ENCODE measurements at places on chromosomes 3 and 15.

DNA sequence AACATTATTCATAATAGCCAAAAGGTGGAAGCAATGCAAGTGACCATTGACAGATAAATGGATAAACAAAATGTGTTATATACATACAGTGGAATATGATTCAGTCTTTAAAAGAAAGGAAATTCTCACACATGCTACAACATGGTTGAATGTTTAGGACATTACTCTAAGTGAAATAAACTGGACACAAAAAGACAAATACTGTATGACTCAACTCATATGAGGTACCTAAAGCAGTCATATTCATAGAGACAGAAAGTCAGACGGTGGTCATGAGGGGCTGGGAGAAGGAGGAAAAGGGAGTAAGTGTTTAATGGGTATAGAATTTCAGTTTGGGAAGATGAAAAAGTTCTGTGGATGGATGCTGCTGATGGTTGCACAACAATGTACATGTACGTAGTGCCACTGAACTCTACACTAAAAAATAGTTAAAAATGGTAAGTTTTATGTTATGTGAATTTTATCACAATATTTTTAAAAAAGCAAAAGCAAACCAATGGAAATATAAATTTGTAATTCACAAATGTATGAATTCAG is 5.3 kb downstream of the TXNRD3 start:
- no peak for DNase-seq

DNA sequence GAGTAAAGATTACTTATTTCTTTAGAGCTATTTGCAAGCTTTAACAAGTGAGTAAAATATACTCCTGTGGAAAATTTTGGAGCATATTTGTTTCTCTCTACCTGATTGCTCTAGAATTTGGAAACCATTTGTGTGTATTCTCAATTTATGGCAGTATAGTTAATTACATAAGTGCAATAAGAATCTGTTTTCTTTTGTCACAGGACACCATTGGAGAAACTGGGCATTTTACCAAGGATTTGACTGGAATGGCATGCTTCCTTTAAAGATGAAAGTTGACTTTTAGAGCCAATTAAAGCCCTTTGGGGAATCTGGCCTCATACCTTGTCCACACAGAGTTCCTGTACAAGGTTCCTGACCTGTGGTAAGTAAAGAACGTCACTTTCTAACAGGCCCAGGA is 38.4 kb downstream of the PAQR5 start:
- DNase-seq = no peak

DNA sequence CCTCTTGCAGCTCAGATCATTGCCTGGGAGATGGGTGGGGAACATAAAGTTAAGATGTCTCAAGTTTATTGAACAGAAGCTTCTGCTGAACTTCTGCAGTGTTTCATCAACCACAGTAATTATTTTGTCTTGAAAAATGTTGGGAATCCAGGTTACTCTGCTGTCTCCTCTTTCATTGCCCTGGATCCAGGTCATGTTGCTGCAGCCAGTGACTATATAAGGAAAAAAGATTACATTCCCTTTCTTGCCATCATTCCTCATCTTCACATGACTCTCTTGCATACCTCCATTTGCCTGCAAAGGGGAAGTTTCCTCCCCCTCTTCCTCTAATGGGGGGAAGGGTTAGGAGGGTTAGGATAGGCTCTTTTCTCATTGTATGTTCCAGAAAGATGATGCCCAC is 15.1 kb downstream of the GMNC start:
- no peak for DNase-seq

DNA sequence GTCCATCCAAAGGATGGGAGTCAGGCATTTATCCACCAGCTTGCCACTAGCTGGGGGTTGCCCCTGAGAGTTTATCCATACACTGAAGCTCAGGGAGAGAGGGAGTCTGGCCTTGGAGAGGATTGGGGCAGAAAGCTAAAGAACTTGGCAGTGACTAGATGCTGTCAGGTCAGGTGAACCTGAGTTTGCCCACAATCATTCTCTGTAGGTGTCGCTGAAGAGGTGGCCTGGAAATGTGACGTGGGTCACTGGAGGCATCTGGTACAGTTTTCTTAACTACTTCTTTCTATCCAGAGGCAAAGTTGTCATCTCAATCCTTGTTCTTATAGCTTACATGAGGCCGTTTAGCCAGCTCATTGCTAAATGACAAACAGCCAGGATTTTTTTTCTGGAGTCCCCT is 298.0 kb upstream of the CTNNB1 start:
- no peak for DNase-seq

- no peak for DNase-seq
Measured at GRCh38 chr15:88323468-88323867, 66.9 kb upstream of the NTRK3 start.

DNA sequence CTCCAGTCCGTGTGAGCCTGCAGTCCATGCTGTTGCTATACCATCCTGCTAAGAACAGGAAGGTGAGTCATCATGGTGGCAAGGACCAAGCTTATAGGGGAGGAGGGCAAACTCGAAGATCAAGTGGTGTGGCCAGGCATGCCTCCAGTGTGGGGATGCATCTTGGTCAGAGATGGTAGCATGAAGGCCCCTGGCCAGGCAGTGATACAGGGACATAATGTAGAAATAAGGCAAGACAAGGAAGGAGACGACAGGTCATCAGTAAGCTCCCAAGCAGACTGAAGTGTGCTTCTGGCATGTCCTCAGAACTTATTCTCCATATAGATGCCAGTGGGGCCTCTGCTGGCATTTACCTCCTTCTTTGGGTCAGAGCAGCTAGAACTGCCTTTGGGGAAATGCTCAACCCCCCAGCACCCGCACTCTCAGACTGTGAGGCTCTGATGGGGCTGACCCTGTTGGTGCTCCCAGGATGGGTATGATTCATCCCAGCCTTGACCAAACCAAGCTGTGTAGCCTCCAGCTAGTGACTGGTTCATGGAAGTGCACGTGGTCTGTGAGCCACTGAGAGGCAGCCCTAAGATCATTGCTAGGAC is 52.5 kb upstream of the ATP2B2 start:
- no peak for DNase-seq

GRCh38 chr3:23288286-23288685 is 85.2 kb downstream of the UBE2E2 start:
- no peak for DNase-seq

- DNase-seq = peak; percentile 20
Measured at GRCh38 chr3:197025736-197026480, 3.7 kb downstream of the MELTF start.

DNA sequence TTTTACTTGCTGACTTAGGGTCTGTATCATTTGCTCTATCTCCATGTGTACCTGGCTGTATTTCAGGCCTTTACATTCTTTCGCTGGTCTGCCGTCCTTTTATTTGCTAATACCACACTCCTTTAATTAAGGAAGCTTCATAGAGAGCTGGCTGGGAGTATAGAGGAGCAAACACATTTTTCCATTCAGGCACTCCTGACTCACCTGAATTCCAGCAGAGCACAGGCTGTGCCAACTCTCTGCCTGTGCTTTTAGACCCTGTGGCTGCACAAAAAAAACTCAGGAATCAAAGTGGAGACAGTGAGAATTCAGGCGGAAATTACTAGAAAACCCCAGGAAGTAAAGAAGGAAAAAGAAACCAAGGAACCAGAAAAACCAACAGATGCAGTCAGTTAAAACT is 29.0 kb upstream of the ATP10A start:
- no peak for DNase-seq

GRCh38 chr3:188202358-188203138 is 48.6 kb downstream of the LPP start:
- no peak for DNase-seq

- no peak for DNase-seq
Measured at GRCh38 chr3:14760185-14760584, 58.6 kb upstream of the FGD5 start.

DNA sequence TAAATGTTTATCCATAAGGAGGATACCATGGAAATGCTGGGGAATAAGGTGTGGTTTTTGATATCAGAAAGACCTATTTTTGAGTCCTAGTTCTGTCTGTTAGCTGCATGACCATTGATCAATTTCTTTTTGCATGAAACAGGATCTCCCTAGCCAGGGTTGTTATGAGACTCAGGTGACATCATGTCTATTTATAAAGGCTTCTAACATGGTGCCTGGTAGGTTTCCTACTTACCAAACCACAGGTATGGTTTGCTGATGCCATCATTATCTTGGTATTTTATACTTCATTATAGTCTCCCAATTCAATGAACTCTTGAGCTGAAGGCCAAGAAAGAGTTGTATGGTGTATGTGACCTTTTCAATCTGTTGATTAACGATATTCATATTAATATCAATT is 144.0 kb downstream of the CLSTN2 start:
- DNase-seq = no peak

- no peak for DNase-seq
Measured at GRCh38 chr3:55180161-55180560, 252.3 kb upstream of the LRTM1 start.

DNA sequence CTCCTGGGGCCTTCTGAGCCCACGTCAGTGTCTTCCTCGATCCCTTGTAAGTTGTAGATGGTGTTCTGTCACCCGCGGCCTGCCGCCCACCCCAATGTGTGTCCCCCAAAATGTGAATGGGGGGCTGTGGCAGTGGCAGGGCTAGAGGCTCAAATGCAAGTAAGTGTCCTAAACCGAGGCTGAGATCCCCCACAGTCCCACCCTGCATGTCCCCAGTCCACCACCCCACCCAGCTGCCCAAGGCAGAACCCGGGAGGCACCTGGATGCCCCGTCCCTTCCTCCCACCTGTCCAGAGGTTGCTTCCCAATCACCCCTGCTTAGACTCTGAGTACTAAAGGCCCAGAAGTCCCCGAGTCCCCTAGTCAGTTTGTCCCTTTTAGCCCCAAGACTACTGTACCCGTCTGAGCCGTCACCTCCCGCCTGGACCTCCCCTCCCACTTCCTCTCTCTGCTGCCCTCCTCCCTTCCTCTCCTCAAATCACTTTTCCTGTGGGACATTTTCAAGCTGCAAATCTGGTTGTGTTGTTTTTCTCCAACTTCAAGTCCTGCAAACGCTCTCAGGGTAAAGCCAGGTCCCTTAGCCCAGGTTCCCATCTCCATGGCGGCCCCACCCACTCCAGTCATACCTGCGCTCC is 11.8 kb upstream of the PLXND1 start:
- DNase-seq = no peak

GRCh38 chr3:87203809-87204208 is 23.3 kb upstream of the CHMP2B start:
- no peak for DNase-seq

DNA sequence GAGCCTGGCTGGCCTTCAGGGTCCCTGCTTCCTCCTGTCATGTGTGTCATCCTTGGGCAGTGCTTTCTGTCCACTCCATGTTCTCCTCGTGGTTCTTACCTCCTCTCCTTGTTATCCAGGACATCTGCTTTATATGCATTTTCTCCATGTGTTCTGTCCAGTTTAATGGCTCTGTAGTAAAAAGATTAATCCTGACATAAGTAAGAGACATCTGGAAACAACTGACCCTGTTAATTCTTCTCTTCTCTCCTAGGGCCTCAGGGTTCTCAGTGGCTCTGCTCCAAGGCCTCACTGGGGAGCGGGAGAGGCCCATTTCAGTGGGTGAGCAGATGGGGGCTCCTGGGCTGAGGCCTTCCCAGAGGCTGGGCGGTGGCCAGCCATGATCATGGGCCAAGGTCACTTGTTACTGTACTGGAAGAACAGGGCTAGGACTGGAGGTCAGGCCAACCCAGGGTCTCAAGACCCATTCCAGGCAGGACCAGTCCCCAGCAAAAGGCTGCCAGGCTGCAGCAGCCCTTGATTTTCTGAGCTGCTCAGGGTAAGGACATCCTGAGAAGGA is 20.2 kb upstream of the CDCP1 start:
- no peak for DNase-seq

DNA sequence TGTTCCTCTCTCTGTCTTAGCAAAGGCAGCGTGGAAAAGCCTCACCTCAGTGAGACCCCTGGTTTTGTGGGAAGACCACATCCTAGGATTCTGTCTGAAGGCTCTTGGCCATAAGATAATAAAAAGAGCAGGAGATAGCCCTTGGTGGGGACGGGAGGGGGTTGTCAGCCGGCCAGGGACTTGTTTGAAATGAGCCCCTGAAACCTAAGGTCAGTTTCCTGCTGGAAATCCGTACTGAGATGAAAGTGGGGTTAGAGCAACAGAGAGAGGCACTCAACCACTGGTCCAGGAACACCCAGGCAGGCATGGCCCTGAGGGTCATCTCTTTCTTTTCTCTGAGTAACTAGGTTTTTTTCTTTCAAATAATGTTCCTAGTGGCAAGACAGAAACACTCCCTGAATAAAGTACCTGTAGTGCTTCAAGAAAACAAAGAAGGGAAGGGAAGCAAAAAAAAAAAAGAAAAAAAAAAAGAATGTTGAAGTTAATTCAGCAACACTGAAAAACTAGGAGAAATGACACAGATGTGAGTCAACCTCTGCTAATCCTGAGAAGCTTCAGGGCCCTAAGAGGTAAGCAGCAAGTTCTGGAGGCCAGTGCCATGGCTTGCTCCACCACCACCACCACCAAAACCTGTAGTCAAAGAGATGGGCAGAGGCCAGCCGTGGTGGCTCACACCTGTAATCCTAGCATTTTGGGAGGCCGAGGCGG is 3.2 kb downstream of the ITGB5 start:
- no peak for DNase-seq

GRCh38 chr3:9384141-9384828 is 13.1 kb upstream of the SETD5 start:
- no peak for DNase-seq

DNA sequence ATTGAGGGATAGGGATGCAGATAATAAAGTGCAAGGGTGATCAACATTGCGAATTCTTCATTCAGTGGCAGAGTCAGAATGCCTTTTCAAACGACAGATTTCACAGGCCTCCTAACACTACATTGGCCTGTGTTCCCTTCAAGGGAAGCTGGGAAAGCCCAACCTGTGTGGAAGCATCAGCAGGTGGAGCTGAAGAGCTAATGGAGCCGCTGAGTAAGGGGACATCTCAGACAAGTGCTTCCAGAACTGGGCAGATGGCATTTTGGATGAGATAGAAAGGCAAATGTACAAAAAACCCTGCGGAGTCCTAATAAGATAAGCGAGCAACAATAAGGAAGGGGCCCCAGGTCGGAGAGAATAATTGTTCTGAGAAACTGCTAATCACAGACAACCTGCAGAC is 8.5 kb upstream of the SLC24A5 start:
- peak; percentile 73 for DNase-seq

DNA sequence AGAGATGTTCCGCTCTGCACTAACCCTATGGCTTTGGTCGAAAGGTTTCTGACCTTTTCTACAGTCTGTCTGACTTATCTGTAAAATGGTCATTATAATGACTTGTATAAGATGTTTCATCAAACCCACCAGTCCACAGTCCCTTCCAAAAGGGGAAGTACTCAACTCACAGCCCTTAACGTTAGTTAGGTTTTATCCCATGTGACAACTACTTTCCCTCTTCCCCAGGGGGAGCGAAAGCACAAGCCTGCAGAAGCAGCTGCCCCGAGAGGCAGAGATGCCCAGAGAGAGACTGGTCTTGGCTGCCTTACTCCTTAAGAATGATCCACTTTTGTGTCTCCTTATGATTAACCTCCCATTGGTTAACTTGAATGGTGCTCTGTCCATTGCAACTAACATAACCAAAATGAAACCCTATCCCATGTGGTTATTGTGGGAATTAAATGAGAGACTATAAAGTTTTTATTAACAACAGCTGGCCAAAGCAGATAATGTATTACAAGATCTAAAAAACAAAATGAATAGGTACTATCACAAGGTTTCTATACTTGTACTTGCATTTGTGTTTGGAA is 6.4 kb downstream of the ASTE1 start:
- no peak for DNase-seq

- DNase-seq = no peak
Measured at GRCh38 chr3:154794814-154795445, 285.2 kb upstream of the MME start.
